Osteoblast (primary cell): ENCODE measurements at places on chromosomes 13 and 19. TPM values are rescaled to one million over a fixed set of nuclear protein-coding genes. Genes with fewer than 3 reads are reported as not detected.

The ACP7 gene
- total RNA-seq: 0.29 TPM in 1 of 2 replicates, not detected in the other

DNA sequence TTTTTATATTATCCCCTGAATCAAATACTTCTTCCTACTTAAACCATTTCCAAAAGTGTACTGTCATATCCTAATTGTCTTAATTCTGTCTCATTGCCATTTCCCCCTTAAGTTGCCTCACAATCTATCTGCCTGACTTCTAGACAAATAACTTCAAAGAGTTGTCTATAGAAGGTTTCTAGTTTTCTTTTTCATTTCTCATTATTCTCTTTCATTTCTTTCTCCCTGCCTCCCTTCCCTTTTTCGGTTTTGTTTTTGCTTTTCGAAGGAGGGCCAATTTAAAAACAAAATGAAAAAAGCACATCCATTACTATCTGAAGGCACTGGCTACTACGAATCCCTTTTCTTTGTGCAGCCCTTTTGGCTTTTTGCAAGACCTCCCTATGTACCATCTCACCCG is 367.2 kb downstream of the DNAJC15 start:
- no peak for DNase-seq

- DNase-seq: peak; percentile 90
Measured at GRCh38 chr19:2291185-2291751, 9.3 kb upstream of the PEAK3 start.

DNA sequence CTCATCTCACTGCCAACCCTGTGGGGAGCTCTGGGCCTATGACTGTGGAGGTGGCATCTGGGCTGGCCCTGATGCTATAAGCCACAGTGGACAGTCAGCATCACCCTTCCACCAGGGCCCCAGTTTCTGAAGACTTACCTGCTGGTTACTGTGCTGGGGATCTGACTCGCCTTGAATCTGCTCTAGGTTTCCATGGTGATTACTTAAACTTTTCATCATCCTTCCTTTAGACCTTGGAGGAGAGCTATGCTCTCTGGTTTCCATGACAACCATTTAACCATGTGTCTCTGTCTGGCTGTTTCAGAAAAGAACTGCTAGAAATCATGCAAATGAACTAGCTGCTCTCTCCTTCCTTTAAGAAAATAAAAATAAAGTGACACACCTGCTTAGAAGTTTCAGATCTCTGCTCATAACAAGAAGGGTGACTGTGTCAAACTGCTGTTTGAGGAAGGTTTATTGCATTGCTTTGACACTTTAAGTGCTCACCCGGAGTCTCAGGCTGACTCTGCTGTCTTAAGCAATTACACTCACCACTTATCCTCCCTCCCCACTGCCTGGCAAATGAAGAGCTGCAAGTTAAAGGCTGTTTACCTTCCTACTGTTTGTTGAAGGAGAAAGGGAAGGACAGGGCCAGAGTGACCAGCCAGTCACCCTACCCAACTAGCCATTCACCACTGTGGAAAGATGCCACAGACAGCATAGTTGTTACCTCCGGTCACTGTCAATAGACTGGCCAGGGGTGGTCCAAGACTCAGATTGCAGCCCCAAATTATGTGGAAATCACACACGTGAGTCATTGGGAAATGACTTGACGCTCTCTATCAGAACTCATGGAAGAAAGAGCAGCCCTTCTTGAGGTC is 87.6 kb downstream of the HSPH1 start:
- DNase-seq: peak; percentile 35

- no peak for DNase-seq
Measured at GRCh38 chr13:99800011-99800410, 171.6 kb downstream of the ZIC5 start.

GRCh38 chr13:105276571-105276970 is 1258.9 kb downstream of the EFNB2 start:
- DNase-seq: no peak

- peak; percentile 35 for DNase-seq
Measured at GRCh38 chr19:35565016-35565856, 1.8 kb upstream of the ATP4A start.

DNA sequence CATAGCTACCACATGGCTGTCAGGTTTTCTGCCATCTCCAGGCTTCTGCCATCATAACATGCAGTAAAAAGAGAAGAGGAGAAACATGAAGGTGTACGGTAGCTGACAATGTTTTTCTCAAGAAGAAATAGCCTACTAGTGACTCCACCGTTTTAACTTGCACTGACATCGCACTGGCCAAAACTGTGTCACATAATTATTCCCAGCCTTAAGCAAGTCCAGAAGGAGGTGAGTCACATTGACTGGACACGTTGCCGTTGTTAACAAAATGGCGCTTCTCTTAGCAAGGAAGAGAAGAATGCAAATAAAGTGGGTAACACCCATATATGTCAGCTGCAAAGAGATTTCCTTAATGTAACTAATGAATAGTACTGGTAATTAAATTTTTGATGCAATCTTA is 810.4 kb upstream of the SLC10A2 start:
- no peak for DNase-seq

DNA sequence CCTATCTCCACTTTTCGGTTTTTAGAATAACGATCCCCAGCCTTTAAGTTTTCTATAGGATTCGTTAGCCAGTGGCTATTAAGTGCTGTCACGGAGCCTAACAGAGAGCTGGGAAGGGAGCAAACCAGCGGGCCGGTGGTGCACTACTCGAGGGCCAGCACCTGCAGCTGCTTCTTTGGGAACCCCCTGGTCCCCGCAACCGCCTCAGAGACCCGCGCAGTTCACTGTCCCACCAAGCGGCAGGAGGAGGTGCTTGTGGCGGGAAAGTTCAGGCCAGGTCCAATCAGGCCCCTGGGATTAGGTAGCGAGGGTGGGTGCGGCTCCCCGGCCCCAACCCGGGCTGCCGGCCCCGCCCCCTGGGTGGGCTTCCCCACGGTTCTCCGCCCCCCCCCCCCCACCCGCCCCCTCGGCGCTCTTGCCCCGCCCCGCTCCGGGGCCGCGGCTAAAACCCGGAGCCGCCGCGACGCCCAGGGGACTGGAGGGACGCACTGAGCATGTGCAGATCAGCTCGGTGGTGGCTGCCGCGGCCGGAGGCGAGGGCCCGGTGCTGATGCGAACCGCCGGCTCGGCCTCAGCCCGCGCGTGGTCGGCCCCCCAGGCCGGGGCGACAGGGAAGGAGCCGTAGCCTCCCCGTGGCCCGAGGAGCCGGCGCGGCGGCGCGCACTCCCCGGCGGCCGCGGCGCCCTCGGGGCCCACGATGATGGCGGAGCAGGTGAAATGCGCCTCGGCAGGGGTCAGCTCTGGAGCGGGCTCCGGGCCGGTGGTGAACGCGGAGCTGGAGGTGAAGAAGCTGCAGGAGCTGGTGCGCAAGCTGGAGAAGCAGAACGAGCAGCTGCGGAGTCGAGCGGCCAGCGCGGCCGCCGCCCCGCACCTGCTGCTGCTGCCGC is at the start of gene SLAIN1:
TSS of gene SLAIN1 (plus strand) at position 471 of the 887 bp plus-strand sequence. CDS start at position 698, 227 bp downstream.
- DNase-seq: peak; percentile 89
